ENCODE measurements at places on chromosomes 7 and 10. TPM values are rescaled to one million over a fixed set of nuclear protein-coding genes. Genes with fewer than 3 reads are reported as not detected.

The HYAL4 gene
- total RNA-seq, result 1.8 TPM

The JCAD gene
- total RNA-seq, result 0.05 TPM

- no peaks in the 10 kb centered on the region for H3K36me3 ChIP-seq
- no peak overlapping the region for H3K4me3 ChIP-seq
- H3K27ac ChIP-seq, result no peak overlapping the region
- H3K27me3 ChIP-seq, result peaks cover 10% of the 10 kb centered on the region
- DNase-seq, result no peak
- peaks cover 6% of the 10 kb centered on the region for H3K4me1 ChIP-seq
Measured at GRCh38 chr10:88725798-88726197, 19.7 kb downstream of the LIPK start.

GRCh38 chr7:34070511-34071323 is 165.4 kb downstream of the BMPER start:
- H3K27ac ChIP-seq, result no peak overlapping the region
- H3K36me3 ChIP-seq, result no peaks in the 10 kb centered on the region
- no peaks in the 10 kb centered on the region for H3K4me1 ChIP-seq

GRCh38 chr7:12564996-12565764 is 5.3 kb upstream of the SCIN start:
- H3K4me1 ChIP-seq, result peaks cover 3% of the 10 kb centered on the region
- H3K36me3 ChIP-seq, result no peaks in the 10 kb centered on the region
- no peak overlapping the region for H3K4me3 ChIP-seq
- no peak overlapping the region for H3K27ac ChIP-seq
- peaks cover 33% of the 10 kb centered on the region for H3K27me3 ChIP-seq
- no peak for DNase-seq

GRCh38 chr7:95758187-95758586 is 14.2 kb upstream of the DYNC1I1 start:
- no peaks in the 10 kb centered on the region for H3K27me3 ChIP-seq
- no peaks in the 10 kb centered on the region for H3K36me3 ChIP-seq
- H3K4me3 ChIP-seq, result no peak overlapping the region
- no peaks in the 10 kb centered on the region for H3K4me1 ChIP-seq

- H3K27ac ChIP-seq, result no peak overlapping the region
- H3K27me3 ChIP-seq, result peaks cover 11% of the 10 kb centered on the region
- peaks cover 3% of the 10 kb centered on the region for H3K36me3 ChIP-seq
- no peak overlapping the region for H3K4me3 ChIP-seq
- no peak for DNase-seq
Measured at GRCh38 chr10:63696205-63696604, 175.0 kb downstream of the REEP3 start.

DNA sequence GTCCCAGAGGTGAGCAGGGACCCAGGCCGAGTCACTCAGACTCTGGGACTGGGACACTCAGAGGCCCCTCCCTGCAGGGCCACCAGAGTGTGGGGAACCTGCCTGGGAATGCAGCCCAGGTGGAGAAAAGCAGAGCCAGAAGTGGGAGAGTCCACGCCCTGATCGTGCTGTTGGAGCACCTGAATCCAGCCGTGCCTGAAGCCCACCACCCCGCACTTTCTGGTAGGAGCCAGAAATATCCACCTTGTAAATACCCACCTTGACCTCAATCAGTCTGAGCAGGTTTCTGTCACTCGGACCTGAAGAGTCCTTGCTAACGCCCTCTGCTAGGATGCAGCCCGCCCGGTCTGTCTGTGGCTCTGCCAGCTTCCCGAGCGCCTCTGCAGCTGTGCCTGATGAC is 86.7 kb downstream of the PDGFA start:
- DNase-seq, result no peak
- no peak overlapping the region for H3K27ac ChIP-seq
- H3K4me3 ChIP-seq, result no peak overlapping the region
- no peaks in the 10 kb centered on the region for H3K36me3 ChIP-seq
- H3K4me1 ChIP-seq, result peaks cover 10% of the 10 kb centered on the region
- no peaks in the 10 kb centered on the region for H3K27me3 ChIP-seq

DNA sequence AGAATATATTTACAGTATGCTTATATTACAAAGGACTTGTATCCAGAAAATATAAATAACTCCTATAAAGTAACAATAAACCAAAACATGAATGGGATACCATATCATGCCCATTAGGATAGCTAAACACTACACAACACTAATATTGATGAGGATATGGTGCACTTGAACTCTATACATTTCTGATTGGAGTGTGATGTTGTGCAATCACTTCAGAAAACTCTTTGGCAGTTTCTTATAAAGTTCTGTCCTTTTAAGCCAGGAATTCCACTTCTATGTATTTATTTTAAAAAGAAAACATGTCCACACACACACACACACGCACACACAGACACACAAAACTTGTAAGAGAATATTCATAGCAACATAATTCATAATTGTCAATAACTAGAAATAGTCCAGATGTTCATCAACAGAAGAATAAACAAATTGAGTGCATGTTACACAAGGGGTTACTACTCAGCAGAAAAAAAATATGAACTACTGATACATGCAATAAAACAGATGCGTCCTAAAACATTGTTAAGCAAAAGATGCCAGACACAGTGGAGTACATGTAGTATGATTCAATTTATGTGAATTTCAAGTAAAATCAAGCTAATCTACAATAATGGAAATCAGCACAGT is 416.0 kb downstream of the PLXDC2 start:
- H3K4me1 ChIP-seq, result no peaks in the 10 kb centered on the region
- no peaks in the 10 kb centered on the region for H3K36me3 ChIP-seq
- no peak overlapping the region for H3K27ac ChIP-seq
- H3K4me3 ChIP-seq, result no peak overlapping the region

GRCh38 chr10:112370424-112370819 is 3.5 kb upstream of the ACSL5 start:
- no peak for DNase-seq
- no peak overlapping the region for H3K27ac ChIP-seq
- H3K27me3 ChIP-seq, result no peaks in the 10 kb centered on the region
- H3K4me3 ChIP-seq, result no peak overlapping the region
- peaks cover 24% of the 10 kb centered on the region for H3K4me1 ChIP-seq

- no peak overlapping the region for H3K27ac ChIP-seq
- no peaks in the 10 kb centered on the region for H3K27me3 ChIP-seq
- H3K4me1 ChIP-seq, result no peaks in the 10 kb centered on the region
Measured at GRCh38 chr7:25313526-25313925, 85.2 kb upstream of the NPVF start.

Measured in activated T-cell treated with anti-CD3 and anti-CD28 coated beads, Interleukin-2, amount 50 U/mL, for 72 hours (primary cell).